Brain microvascular endothelial cell (primary cell): ENCODE measurements at places on chromosomes 2 and 18.

DNA sequence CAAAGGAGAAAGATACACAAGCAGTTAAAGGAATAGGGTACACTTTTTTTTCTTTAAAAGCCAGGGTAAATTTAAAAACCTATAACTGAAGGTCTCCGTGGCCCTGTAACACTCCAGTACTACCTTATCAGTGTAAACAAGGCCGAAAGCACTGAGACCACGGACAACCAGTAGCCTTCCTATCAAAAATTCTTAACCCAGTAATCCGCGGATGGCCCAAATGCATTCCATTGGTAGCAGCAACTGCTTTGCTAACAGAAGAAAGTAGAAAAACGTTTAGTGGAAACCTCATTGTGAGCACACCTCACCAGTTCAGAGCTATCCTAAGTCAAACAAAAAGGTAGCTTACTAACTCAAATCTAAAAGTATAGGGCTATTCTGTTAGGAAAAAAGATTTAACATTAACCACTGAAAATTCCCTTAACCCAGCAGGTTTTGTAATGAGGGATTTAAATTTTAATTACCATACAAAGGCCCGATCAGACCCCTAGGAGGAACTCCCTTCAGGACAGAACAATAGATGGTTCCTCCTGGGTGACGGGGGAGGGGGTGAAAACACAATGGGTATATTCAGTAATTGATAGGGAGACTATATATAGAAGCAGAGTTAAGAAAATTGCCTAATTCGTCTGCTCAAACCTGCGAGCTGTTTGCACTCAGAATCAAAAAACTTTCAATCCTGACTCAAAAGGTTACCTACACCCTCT lies 50.8 kb upstream of the CWC22 start:
- no peak for DNase-seq

GRCh38 chr2:138942466-138942865 lies 162.3 kb upstream of the NXPH2 start:
- no peak for DNase-seq

DNA sequence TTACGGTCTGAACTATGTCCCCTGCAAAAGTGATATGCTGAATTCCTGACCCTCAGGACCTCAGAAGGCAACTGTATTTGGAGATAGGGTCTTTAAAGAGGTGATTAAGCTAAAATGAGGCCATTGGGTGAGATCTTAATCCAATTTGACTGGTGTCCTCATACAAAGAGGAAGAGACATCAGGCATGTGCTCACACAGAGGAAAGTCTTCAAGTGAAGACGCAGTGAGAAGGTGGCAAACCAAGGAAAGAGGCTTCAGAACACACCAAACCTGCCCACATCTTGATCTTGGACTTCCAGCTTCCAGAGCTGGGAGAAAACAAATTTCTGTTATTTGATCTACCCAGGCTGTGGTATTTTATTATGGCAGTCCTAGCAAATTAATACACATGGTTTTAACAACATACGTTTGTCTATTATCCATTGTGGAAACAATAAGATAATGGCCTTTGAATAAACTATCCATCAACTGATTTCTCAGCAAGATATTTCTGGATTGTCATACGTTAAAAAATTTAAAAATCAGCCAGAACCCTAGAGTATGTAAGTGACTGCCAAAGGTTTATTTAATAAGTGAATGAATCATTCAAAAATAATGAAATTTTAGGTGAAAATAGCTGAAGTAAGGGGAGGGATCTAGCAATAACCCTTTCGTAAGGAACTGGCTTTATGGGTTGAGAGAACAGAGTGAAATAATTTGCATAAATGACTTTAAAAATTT lies 6.5 kb downstream of the WIPF1 start:
- no peak for DNase-seq

GRCh38 chr2:12715258-12716031 lies 1.3 kb upstream of the TRIB2 start:
- no peak for DNase-seq

DNA sequence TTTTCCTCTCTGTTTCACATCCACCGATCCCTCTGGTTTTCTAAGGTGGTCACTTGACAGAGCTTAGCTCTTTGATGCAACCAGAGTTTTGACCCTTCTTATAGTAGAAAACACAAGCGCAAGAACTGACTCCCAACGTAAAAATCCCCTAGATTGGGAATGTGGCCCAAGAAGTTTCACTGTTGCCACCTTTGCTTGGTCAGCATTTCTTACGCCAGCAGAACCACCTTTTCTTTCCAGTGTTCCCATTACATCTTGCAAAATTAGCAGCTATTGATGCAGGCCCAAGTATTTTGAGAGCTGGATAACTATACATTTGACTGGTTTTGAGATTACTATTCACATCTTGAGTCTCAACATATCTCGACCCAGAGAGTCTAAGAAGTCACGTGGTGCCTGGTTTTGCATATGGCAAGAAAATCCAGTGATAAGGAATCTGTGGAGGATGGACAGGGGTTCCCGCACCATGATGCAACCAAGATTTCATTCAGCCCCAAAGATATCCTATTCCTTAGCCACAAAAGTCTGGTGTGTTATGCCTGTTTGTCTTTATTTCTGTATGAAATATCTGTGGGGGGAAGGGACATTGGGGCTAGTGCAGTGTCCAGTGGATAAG lies 37.9 kb downstream of the FBLN7 start:
- no peak for DNase-seq

GRCh38 chr2:124450481-124450880 lies 425.4 kb downstream of the CNTNAP5 start:
- DNase-seq, result no peak

DNA sequence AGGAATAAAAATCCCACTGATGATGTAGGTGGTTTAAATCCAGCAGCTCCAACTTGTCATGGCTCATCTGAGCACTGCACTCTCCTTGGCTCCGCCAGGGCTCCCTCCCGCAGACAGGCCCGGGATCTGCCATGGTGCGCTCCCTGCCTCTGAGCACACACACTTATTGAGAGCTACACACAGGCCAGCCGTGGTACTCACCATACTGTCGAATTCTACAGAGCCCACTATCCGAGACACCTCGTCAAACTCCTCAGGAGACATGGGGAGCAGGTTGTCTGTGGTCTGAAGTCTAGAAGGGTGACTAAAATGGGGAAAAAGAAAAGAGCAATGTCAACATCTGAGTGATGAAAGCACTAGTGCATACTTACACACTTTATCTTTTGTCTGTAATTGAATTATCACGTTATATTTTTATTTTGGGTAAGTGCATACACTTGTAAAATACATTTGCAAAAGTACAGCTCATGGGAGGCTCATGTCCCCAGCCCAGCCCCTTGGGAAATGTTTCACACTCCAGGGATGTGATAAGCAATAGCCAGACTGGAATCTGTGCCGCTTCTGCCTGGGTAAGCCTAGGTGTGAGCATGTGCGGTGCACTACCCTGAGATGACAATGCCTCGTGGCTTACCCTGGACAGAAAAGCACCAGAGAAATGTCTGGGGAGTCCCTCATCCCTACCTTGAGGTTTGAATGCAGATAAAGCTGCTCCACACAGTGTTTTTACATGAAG lies 39.2 kb downstream of the STAT1 start:
- DNase-seq, result no peak

DNA sequence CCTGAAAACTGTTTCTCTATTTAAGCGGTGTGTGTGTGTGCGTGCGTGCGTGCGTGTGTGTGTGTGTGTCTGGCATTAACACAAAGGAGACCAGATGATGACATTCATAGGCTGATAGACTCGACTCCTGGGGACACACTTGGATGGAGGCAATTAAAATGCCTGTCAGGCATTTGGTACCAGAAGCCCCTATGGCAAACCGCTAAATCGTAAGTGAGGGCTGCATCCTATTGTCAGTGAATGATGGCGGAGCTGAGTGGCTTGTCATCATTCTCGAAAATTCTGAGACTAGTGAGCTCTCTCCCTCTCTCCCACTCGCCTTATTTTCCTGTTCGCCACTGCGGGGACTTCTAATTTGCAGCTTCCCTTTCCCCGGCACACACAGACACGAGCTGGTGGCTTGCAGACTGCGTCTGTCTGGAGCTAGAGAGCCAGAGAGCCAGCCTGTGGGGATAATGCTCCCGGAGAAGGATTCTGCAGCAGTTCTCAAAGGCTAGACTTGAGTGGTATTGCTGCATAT lies 155.4 kb downstream of the MAP2 start:
- peak; percentile 12 for DNase-seq

GRCh38 chr18:61554117-61554776 lies 221.0 kb downstream of the CDH20 start:
- no peak for DNase-seq

- no peak for DNase-seq
Observed at GRCh38 chr2:120384486-120385354, 38.8 kb downstream of the INHBB start.

- no peak for DNase-seq
Observed at GRCh38 chr2:215901796-215902195, 111.6 kb downstream of the MREG start.

GRCh38 chr2:231800493-231801091 lies 14.3 kb downstream of the COPS7B start:
- DNase-seq, result peak; percentile 40

GRCh38 chr2:202135091-202135874 lies 62.2 kb downstream of the KIAA2012 start:
- DNase-seq, result peak; percentile 99

DNA sequence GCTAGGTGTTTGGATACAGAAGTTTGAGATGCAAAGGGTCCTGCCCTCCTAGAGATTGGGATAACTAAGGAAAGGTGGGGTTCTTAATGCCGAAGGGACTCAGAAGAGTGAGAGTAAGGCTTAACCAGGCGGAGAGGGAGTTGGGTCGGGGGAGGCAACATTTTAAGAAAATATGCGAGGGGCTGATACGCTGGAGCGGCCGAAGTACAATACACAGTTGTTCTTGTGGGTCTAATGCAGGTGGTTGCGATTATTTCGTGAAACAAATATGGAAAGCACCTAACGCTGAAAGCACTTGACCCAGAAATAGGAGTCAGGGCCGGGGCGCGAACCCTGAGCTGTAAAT lies 344 bp upstream of the MRPL33 start:
- DNase-seq, result no peak

DNA sequence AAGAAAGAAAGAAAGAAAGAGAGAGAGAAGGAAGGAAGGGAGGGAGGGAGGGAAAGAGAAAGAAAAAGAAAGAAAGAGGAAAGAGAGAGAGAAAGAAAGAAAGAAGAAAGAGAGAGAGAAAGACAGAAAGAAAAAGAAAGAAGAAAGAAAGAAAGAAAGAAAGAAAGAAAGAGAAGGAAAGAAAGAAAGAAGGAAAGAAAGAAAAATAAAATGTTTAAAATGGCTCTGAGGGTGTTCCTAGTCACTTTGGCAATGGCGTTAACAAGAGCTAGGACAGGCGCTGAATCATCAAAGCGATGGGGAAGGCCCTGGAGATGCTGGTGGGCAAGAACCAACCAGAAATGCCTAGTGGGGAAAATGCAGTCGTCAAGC lies 77.8 kb upstream of the GPC1 start:
- DNase-seq, result no peak

DNA sequence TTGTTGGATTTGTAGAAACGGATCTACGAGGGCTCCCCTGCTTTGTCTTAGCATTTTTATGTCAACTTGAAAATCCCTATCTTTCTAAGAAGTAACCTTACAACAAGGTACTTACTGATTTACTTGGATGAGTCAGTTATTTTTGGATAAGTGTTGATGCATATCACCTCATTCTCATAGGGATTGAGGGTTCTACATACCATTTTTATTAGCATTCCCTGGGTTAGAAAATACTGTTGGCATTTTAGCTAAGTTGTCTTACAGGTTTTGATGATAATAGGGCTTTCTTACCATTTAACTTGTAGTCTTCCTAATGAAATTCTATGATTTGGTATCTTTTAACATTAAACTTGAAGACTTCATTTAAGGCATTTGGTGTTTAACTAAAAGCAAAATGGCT lies 125.2 kb downstream of the UBE2E3 start:
- no peak for DNase-seq

- DNase-seq, result no peak
Observed at GRCh38 chr2:130963849-130964793, 127.4 kb downstream of the ARHGEF4 start.

GRCh38 chr2:64681479-64681967 lies 27.8 kb upstream of the SERTAD2 start:
- DNase-seq, result no peak

DNA sequence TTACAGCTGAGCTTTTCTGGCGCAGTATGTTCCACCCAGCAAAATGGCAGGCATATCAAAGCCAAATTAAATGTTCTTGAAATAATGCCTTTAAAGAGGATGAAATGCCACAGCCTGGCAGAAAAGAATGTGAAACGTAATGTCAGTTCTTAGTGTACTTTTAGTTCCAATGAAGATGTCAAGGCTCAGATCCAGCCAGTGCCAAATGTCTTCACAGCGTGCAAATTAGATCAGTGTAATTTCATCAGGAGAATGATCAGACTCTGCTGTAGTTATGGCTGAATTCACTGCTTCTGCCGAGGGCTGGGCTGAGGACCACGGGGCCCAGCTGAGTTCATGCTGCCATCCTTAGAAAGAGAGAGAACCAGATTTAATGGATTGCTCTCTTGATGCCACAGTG lies 78.7 kb upstream of the ITGA4 start:
- DNase-seq, result no peak

DNA sequence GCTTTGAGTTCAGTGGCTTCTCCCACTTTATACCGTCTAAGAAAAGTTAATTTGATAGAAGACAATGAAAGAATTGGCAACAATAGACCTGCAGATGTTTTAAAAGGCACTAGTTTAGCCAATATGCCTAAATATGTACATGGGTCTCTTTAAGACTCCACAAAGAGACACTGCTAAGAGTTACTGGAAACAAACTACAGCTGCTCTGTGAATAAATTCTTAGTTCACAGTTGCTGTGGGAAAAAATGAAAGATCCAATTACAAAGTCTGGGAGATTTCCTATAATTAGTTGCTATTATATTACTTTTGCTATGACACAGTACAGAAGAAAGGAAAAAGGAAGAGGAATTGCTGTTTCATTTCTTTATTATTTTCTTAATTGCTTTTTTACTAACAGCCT lies 34.3 kb downstream of the SCN9A start:
- no peak for DNase-seq

DNA sequence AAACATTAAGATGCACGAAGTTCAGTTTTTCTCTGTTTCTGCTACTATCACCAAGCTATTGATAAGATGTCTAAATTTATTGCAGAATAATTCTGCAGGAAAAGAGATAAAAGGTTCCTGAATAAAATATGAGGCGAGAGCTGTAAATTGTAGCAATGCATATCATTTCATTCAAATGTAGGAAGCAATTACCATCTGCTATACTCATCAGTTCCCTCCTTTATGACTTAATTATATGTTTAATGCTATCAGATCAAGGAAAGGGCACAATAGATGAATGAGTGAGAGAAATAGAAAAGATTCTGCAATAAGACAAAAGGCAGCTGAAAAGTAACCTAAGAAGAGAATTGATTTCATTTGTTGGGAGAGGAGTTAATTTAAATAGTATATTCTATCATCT lies 108.2 kb upstream of the GALNT5 start:
- no peak for DNase-seq

DNA sequence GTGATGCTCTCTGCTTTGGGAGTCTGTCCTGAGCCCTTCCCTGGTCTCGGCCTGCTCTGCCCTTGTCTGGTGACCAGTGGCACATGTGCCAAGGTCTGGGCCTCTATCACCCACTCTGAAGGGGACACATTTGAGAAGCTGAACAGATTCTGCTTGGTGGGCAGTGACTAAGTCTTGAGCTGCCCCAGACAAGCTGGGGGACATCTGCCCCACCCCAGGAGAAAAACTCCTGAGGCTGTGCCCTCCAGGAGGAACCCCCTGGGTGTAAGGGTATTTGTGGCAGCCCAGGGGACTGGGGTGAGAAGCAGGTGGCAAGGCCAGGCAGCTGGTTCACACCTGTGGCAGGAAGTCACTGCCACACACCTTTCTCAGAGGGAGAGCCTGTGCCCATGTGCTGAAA lies 342.1 kb downstream of the DYSF start:
- DNase-seq, result no peak
